ENCODE measurements at places on chromosomes 3 and 15. TPM values are rescaled to one million over a fixed set of nuclear protein-coding genes. Genes with fewer than 3 reads are reported as not detected.

DNA sequence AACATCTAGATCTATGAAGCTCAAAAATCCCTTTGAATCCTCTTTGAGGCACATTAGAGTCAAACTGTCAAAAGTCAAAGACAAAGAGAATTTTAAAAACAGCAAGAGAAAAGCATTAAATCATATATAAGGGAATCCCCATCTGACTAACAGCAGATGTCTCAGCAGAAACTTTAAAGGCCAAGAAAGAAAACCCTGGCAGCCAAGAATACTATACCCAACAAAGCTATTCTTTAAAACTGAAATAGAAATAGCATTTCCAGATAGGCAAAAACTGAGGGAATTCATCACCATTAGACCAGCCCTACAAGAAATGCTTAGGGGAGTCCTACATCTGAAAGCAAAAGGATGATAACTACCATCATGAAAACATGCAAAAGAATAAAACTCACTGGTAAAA is 211.2 kb upstream of the PDZRN3 start:
- DNase-seq, result no peak

DNA sequence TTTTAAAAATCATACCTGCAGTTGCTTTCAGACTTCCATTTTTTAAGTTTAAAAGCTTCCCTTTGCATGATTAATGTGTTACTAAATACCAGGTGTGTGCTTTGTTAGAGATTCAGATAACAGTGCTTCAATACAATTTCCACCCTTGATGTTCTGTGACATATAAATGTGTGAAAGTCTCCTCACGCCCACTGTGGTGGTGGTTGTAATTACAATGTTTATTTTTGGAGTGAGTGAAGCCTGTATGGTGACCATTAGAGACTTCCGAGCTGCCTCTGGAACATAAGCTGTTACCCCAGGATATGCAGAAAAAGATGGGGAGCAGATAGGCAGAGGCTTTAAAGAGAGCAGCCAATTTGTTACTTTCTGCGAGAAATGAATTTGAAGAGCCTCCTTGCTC is 57.2 kb downstream of the P3H2 start:
- DNase-seq, result no peak

The PRTG gene
- 0.92 TPM for total RNA-seq

The WNT7A gene
- total RNA-seq, result not detected

The RBM5 gene
- 85.3 TPM for total RNA-seq

The ZPLD1 gene
- not detected for total RNA-seq

- peak; percentile 88 for DNase-seq
Measured at GRCh38 chr15:59299929-59300617, 72.6 kb downstream of the MYO1E start.

All from cardiac septum (tissue), 1 donor.